Muscle of arm (tissue), 14 donors: ENCODE measurements at places on chromosomes 2 and 18. TPM values are rescaled to one million over a fixed set of nuclear protein-coding genes. Genes with fewer than 3 reads are reported as not detected.

LRRTM4 gene
- polyA plus RNA-seq = 0.51 TPM

TBR1 gene
- not detected for polyA plus RNA-seq

SLC16A14 gene
- polyA plus RNA-seq = not detected

STPG4 gene
- 0.35 TPM for polyA plus RNA-seq

HOXD11 gene
- 3.2 TPM for polyA plus RNA-seq

CXCR1 gene
- 0.28 TPM for polyA plus RNA-seq
